ENCODE measurements at places on chromosomes 1 and 21.

DNA sequence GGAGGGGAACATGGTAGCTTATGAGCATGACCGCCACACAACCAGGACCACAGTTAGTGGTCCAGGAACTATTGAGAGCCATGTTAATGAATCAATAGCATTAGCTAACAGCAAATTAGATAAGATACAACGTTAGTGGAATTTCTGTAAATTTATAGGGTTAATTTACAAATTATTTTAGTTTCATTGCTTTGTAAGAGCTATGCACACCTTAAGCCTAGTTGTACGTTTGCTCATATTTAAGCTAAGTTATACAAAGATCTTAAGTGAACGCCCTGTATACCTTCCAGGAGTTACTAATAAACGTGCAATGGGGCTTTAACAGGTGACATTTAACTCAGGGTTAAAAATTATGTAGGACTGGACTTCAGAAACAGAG is 749 bp downstream of the EXOSC10 start:
- DNase-seq = no peak

DNA sequence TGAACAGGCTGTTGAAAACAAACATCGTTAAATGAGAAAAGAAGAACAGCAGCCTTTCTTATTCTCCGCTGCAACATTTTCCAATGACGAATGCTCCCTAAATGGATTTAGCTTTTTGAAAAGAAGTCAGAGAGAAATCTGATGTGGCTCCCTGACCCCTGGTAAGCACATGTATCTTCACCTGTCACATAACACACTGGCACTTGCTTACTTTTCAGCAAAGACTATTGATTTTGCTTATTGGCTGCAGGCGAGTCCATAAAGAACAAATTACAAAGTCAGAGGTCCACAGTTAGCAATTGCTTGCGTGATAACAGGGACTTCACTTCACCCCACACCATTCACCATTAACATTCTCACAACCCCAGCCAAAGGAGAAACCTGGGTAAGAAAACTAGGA is 362.8 kb downstream of the GPATCH2 start:
- DNase-seq = no peak

GRCh38 chr1:12208271-12208670 is 21.6 kb upstream of the VPS13D start:
- no peak for DNase-seq

- no peak for DNase-seq
Observed at GRCh38 chr1:112714313-112715263, 544 bp downstream of the PPM1J start.

DNA sequence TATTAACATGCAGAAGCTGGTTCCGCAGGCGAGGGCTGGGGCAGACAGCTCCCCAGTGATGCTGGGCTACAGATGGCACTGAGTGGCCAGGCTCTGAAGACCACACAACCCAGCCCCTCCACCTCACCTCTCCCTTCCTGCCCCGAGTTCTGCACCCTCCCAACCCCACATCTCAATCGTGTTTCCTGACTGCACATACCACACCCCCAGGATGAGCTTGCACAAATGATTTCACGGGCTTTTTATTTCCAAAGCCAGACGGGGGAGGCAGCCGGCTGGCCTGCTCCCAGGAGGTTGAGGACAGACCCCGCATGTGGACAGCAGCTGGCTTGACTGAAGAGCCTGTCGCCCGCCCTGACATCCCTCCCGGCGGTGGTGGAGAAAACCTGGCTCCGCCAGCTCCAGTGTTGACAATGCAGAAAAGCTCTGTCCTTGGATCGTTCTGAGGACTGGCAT is 21.4 kb upstream of the ALDH4A1 start:
- peak; percentile 27 for DNase-seq

DNA sequence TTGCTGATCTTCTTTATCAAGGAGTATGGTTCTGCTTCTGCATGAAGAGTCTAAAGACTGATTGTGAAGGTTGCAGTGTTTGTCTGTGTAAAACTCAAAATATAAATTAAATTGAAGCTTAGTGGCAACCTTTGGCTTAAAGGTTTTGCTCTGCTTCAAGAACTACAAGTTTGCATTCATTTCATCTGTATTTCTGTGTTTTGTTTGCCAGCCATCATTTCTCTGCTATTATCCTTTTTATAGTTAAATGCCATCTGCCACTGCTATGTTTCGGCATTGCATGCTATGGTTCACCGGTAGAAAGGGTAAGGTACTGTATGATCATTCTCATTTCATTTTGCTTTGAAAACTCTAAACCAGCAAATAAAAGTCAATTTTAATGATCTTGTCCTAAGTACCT is 52.9 kb downstream of the OSBPL9 start:
- peak; percentile 73 for DNase-seq

DNA sequence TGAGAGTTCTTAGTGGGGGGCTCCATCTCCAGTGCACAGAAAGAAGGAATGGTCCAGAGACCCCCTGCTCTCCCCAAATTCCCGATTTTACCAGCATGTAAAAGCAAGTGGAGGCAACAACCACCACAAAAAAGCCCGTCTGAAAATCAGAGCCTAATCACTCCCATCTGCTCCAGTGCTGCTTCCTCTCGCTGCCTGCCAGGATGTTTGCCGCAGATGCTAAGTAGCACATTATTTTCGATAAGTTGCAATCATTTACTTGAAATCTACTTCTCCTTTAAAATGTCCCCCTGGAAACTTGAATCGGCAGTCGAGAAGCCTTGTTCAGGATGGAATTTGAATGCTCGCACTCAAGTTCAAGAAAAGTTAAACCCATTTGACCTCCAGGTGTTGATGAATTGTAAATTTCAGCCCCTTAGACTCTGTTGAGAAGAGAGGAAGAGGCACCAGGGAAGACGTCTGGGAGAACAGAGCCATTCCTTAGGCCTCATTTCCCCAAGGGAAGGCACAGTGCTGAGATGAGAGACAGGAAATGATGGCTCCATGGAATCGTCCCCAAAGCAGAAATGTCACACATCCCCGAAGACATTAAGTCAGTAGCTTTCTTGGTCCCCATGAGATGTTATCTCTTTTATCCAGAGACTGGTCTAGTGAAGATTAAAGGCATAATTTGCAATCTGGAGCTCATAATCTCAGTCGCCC is 221.3 kb downstream of the PBX1 start:
- no peak for DNase-seq

GRCh38 chr1:12601700-12602658 is 16.0 kb downstream of the DHRS3 start:
- DNase-seq = no peak

GRCh38 chr1:27958513-27958912 is 1.3 kb upstream of the XKR8 start:
- DNase-seq = no peak

- no peak for DNase-seq
Observed at GRCh38 chr1:55626326-55626725, 411.2 kb upstream of the USP24 start.

DNA sequence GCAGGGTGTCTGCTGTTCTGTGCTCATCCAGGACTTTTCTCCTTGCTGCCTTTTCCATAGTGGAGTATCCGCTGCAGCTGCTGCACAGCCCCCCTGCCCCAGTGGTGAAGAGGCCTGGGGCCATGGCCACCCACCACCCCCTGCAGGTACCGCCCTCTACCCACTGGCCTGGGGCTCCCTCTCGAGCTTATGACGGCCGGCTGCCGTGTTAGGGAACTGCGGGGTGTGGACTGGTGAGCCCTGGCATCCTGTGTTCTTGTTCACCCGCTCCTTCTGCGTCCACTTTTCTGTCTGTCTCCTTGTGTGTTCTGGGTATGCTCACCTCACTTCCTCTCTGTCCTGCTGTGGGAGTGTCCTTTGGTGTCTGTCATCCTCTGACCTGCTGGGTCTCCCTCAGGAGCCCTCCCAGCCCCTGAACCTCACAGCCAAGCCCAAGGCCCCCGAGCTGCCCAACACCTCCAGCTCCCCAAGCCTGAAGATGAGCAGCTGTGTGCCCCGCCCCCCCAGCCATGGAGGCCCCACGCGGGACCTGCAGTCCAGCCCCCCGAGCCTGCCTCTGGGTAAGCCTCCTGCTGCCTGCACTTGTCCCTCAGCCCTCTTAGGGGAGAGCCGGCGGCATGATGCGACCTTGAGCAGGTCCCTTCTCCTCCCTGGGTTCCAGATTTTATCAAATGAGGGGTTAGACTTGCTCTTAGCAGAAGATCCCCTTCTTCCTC is 29.8 kb downstream of the ETNK2 start:
- DNase-seq = no peak

DNA sequence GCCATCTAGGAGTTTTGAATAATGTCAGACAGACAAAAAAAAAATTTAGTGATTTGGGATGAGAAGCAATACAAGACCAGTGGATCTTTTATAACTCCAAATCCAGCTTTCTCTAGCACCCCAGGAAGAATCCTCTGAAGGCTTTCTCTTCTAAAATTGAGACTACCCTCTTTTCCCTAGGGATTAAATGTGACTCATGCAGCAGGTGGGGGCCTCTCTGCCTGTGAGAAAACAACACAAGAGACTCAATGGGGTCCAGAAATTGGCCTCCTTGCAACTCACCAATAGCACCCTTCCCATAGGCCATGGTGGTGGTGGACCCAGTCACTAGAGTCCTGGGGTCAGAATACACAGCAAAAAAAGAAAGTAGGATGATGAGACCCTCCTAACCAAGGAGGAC is 120.3 kb upstream of the ATP1A1 start:
- DNase-seq = no peak

DNA sequence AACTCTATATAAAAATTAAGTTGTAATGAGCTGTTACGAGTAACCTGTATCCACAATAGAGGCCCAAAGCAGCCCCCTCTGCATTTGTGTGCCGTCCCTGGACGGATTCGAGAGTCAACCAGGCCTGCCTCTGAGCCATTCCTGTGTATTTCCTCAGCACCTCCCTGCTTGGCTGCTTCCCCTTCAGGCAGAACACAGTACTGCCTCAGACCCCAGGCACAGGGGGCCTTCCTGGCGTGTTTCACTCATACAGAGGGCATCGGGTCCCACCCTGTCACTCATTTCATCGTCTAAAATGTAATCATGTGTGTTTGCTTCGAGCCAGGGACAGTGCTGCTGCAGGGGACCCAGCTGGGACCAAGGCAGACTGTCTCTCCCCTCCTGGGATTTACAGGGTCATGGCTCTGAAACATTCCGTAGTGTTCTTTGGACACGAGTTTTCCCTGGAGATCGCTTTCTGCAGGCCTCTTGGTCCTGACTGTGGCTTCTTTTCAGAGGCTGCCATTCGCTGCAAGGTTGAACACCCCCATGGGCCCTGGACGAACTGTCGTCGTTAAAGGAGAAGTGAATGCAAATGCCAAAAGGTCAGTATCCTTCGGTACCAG is 19.4 kb downstream of the LGALS8 start:
- no peak for DNase-seq

DNA sequence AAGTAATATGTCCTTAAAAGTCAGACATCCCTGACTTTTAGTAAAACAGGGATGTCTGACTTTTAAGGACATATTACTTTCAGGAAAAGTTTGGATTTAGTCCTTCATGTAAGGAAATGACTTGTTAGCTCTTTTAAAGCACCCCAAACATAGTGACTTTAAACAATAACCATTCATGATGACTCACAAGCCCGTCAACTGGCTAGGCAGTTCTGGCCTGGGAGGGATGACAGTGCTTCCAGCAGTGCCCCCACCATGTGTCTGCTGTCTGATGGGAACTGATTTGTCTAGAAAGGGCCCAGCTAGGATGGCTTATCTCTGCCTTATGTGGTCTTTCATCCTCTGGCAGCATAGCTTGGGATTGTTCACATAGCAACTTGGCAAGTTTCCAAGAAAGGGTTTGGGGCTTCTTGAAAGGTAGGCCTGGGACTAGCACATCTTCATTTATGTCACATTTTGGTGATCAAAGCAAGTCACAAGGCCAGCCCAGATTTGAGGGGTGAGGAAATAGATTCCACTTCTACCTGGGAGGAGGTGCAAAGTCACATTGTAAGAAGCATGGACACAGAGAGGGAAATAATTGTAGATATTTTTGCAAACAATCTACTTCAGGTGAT is 143.5 kb downstream of the C1orf94 start:
- no peak for DNase-seq

DNA sequence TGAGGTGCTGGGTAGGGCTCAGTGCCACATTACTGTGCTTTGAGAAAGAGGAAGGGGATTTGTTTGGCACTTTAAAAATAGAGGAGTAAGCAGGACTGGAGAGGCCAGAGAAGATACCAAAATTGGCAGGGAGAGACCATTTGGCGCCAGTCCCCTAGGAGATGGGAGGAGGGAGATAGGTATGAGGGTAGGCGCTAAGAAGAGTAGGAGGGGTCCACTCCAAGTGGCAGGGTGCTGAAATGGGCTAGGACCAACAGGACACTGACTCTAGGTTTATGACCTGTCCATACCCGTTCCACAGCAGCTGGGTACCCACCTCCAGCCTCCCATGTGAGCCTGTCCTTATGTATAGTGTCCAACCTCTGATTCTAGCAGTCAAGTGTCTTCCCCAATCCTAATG is 1.0 kb upstream of the CRTC2 start:
- DNase-seq = no peak

DNA sequence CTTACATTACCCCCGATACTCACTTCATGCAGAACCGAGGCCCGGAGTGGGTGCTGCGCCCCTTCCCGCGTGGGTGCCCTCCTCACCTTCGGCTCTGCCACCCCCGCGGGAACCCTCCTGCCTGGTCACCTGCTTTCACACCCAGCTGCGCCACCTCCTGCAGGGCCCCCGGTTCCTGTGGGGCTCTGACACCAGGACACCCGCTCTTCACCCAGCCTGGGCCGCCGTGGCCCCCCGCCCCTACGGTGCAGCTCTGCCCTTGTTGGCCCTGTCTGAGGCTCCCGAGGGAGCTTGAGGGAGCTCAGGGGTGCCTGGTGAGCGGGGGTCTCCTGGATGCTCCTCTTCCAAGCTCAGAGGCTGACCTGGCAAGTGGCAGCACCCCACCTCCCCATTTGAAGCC is 19.0 kb downstream of the RRP1 start:
- DNase-seq = no peak

DNA sequence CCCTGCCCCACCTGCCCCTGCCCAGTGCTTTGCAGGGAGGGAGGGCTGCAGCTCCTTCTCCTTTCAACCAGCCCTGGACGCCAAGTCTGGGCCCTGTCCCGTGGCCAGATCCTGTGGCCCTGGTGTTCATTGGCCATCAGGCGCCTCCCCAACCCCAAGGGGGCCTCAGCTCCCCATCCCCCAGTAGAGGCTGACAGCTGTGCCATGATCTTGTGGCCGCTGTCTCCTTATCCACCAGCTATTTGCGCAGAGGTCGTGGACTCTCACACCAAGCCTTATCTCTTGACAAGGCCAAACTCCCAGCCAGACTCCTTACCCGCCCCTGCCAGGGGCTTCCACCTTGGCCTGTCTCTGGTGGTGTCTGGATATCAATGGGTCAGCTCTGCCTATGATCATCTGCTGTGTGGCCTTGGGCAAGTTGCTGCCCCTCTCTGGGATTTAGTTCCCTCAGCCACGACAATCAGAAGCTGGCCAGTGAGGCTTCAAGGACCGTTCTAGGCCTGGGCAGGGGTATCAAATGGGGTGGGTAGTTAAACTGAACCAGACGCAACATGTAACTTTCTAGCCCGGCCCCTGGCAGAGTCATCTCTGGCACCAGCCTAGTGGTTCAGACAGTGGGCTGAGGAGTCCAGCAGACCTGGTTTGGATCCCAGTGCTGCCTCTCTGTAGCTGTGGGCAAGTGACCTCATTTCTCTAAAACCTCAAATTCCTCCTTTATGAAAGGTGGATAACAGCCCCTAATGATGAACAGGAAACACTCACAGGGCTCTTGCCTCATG is 3.3 kb upstream of the COL8A2 start:
- no peak for DNase-seq
